Uterus (tissue), 4 donors: ENCODE measurements at places on chromosomes 12 and 14.

GRCh38 chr14:99815696-99816095 is 22.5 kb downstream of the EML1 start:
- H3K4me3 ChIP-seq, result no peak overlapping the region
- no peaks in the 10 kb centered on the region for H3K36me3 ChIP-seq
- DNase-seq, result no peak
- H3K27me3 ChIP-seq, result no peaks in the 10 kb centered on the region
- H3K4me1 ChIP-seq, result no peaks in the 10 kb centered on the region
- no peak overlapping the region for H3K27ac ChIP-seq

GRCh38 chr14:73365727-73366126 is 92.6 kb downstream of the NUMB start:
- H3K36me3 ChIP-seq, result no peaks in the 10 kb centered on the region
- no peak overlapping the region for H3K4me3 ChIP-seq
- H3K27me3 ChIP-seq, result no peaks in the 10 kb centered on the region
- no peak for DNase-seq
- H3K27ac ChIP-seq, result no peak overlapping the region

- no peaks in the 10 kb centered on the region for H3K4me1 ChIP-seq
- no peaks in the 10 kb centered on the region for H3K27me3 ChIP-seq
- no peak overlapping the region for H3K4me3 ChIP-seq
- DNase-seq, result no peak
Measured at GRCh38 chr12:108565146-108565545, 2.8 kb downstream of the ISCU start.

DNA sequence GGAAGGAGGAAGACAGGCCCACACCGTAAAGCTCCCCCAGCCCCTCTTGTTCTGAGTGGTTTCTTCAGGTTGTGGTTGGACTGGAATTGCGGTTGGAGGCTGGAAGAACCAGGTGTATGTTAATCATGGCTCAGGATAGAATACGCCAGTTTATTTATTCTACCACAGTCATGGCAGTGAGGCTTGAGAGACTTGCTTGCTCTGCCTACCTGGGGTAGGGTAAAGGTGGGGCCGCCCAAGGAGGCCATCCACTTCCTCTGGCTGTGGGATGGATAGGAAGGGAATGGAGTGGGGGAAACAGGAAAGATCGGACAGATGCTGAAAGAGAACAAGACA is 8.1 kb downstream of the SHMT2 start:
- no peak for DNase-seq
- no peak overlapping the region for H3K4me3 ChIP-seq
- H3K4me1 ChIP-seq, result no peaks in the 10 kb centered on the region
- no peak overlapping the region for H3K27ac ChIP-seq
- H3K36me3 ChIP-seq, result no peaks in the 10 kb centered on the region

GRCh38 chr14:92599811-92600210 is 86.2 kb downstream of the RIN3 start:
- no peak overlapping the region for H3K4me3 ChIP-seq
- H3K36me3 ChIP-seq, result no peaks in the 10 kb centered on the region
- H3K27me3 ChIP-seq, result no peaks in the 10 kb centered on the region
- H3K4me1 ChIP-seq, result no peaks in the 10 kb centered on the region
- DNase-seq, result no peak
- H3K27ac ChIP-seq, result no peak overlapping the region

DNA sequence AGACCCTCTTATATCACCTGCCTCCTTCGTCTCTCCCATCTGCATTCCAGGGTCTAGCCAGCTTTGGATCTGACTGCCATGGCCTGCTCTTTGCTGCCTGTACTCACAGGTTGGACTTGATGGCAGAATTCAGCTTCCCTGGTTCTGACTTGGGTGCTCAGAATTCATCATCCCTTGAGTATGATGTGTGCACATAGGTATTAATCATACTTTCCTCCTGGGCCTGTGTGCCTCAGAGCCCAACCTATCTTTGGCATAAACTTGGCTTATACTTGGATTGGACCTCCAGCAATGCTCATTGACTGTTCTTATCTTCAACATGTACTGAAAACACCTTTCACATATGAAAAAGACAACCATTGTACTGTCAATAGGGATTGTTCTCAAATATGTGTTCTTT is 70.7 kb upstream of the LMNTD1 start:
- DNase-seq, result no peak
- no peak overlapping the region for H3K4me3 ChIP-seq
- no peaks in the 10 kb centered on the region for H3K27me3 ChIP-seq
- H3K36me3 ChIP-seq, result no peaks in the 10 kb centered on the region

GRCh38 chr12:2239381-2239871 is 186.6 kb downstream of the CACNA1C start:
- DNase-seq, result no peak
- no peaks in the 10 kb centered on the region for H3K36me3 ChIP-seq
- peaks cover 2% of the 10 kb centered on the region for H3K4me1 ChIP-seq
- H3K27ac ChIP-seq, result peak overlapping the region; percentile 61

DNA sequence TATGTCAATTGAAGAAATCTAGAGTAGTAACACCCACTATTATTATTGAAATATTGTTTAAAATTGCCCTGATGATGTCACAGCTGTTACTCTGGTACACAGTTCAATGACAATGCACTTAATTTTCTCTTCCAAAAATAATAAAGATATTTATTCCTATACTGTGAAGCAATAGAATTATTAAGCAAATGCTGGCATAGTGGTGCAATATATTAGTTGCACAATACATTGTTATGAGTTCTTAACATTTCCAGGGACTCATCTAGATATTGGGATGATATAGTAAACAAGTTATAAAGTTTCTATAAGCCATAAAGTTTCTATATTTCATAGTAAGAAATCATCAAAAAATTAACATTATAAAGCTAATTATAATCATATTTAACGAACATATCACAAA is 897.8 kb downstream of the LRFN5 start:
- H3K4me1 ChIP-seq, result no peaks in the 10 kb centered on the region
- no peak overlapping the region for H3K27ac ChIP-seq
- H3K4me3 ChIP-seq, result no peak overlapping the region
- no peaks in the 10 kb centered on the region for H3K36me3 ChIP-seq

GRCh38 chr12:109596418-109597244 is 23.0 kb downstream of the MVK start:
- no peaks in the 10 kb centered on the region for H3K36me3 ChIP-seq
- DNase-seq, result no peak
- H3K4me3 ChIP-seq, result no peak overlapping the region
- H3K27ac ChIP-seq, result no peak overlapping the region
- no peaks in the 10 kb centered on the region for H3K4me1 ChIP-seq

DNA sequence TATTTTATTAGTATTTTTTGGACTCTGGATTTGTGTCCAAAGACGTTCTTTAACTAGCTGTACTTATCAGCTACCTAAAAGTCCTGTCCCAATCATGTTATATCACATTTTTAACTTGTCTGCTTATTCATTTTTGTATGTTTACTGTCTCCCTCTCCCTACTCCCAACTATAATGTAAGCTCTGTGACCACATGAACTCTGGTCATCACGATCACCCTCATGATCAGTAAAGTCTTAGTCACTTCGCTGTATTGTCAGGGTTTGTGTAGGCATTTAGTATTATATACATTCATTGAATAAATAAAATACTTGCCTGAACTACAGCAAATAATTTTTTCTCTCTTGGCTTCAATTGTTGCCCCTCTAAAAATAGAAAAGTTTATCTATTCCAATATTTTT is 211.0 kb downstream of the PIK3C2G start:
- no peak overlapping the region for H3K4me3 ChIP-seq
- no peak for DNase-seq
- H3K36me3 ChIP-seq, result no peaks in the 10 kb centered on the region
- H3K27ac ChIP-seq, result no peak overlapping the region
- no peaks in the 10 kb centered on the region for H3K27me3 ChIP-seq

DNA sequence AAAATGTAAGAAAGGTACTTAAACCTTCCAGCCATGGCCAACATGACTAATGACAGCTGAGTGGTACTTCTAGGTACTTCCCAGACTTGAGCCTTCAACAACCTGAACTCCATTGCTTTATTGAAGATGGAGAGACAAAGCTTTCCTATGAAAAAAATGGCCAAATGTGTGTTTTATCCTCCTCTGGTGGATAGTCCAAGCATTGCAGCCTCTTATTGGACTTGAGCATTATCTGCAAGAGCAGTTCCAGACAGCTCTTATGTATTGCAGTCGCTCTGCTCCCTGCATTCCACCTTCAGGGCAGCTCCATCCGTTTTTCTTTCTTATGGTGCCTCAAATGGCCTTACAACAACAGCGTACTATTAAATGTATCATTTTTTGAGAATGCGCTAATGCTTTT is 588.2 kb downstream of the NRXN3 start:
- no peak overlapping the region for H3K4me3 ChIP-seq
- H3K27ac ChIP-seq, result no peak overlapping the region
- no peaks in the 10 kb centered on the region for H3K36me3 ChIP-seq
- H3K27me3 ChIP-seq, result no peaks in the 10 kb centered on the region

DNA sequence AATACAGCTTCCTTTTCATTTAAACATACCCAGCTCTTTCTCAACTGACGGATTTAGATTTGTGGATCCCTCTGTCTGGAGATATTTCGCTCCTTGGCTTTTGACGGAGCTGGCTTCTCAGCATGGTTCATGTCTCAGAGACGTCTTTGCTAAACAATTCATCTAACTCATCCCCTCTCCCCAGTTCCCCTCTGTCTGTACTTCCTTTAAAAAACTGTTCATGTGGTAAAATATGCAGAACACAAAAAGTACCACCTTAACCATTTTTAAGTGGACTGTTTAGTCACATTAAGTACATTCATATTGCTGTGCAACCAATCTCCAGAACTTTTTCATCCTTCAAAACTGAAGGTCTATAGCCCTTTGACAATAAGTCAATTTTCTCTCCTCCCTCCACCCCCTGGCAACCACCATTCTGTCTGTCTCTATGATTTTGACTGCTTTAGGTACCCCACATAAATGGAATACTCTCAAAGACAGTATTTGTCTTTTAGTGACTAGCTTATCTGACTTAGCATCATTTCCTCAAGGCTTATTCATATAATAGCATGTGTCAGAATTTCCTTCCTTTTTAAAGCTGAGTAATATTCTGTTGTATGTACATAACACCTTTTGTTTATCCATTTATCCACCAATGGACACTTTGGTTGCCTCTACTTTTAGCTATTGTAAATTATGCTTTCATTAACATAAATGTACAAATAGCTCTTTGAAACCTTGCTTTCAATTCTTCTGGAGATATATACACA is 399.8 kb upstream of the SOX5 start:
- no peak overlapping the region for H3K4me3 ChIP-seq
- H3K27me3 ChIP-seq, result no peaks in the 10 kb centered on the region
- no peaks in the 10 kb centered on the region for H3K4me1 ChIP-seq

DNA sequence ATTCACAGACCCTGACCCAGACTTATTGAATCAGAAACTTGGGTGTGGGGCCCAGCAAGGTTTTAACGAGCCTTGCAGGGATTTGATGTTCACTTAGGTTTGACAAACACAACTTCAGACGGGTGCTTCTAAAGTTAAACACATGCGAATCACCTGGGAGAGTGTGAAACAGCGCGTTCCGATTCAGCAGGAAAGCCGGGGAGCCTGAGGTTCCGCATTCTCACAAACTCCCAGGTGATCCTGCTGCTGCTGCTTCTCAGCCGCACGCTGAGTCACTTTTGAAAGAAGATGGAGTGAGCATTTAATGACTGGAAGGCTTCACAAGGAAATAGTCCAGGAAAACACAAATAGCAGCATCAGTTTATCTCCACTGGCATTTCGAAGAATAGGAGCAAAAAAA is 44.2 kb upstream of the DDX11 start:
- no peaks in the 10 kb centered on the region for H3K36me3 ChIP-seq
- no peak for DNase-seq
- H3K27ac ChIP-seq, result no peak overlapping the region
- no peak overlapping the region for H3K4me3 ChIP-seq
- no peaks in the 10 kb centered on the region for H3K4me1 ChIP-seq

- DNase-seq, result no peak
- no peaks in the 10 kb centered on the region for H3K27me3 ChIP-seq
- H3K27ac ChIP-seq, result no peak overlapping the region
Measured at GRCh38 chr14:91877376-91877915, 10.1 kb upstream of the TC2N start.

DNA sequence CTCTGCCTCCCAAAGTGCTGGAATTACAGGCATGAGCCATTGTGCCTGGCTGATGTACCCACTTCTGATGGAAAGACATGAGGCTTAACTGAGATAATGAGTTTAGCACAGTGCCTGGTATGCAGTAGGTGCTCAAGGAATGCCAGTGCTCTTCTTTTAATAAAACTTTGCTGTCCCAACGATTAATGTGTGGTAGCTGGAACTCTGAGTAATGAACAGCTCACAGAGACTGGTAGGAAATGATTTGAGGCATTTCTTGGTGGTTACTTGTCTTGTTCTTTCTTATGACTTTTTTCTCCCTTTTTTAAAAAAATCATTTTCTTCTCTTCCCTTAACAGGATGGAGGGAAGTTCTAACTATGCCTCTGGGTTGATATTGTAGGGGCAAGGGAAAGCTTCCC is 235.7 kb upstream of the PWP1 start:
- H3K4me1 ChIP-seq, result no peaks in the 10 kb centered on the region
- H3K4me3 ChIP-seq, result no peak overlapping the region
- H3K36me3 ChIP-seq, result no peaks in the 10 kb centered on the region
- no peaks in the 10 kb centered on the region for H3K27me3 ChIP-seq
- no peak for DNase-seq

- H3K36me3 ChIP-seq, result no peaks in the 10 kb centered on the region
- no peak overlapping the region for H3K27ac ChIP-seq
- DNase-seq, result no peak
- no peaks in the 10 kb centered on the region for H3K4me1 ChIP-seq
Measured at GRCh38 chr14:92792885-92793284, 1.2 kb upstream of the GOLGA5 start.

DNA sequence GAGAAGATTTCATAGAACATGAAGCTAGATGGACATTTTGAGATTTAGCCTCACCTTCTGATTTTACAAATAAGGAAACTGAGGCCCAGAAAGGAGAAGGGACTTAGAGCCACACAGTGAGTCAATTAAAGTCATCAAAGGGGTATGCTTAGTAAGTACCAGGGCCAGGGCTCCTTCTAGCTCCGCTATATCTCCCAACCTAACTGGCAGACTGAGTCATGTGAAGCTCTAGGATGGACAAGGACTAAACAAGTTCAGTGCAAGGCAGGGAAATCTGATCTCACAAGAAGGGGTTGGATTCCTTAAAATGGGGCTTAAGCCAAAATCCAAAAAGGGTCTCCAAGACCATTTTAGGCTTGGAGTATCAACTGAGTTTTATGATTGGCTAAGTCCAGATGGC is 215.8 kb downstream of the PHLDA1 start:
- H3K27me3 ChIP-seq, result no peaks in the 10 kb centered on the region
- no peaks in the 10 kb centered on the region for H3K36me3 ChIP-seq
- peak overlapping the region; percentile 57 for H3K27ac ChIP-seq
- DNase-seq, result no peak
- no peaks in the 10 kb centered on the region for H3K4me1 ChIP-seq

GRCh38 chr14:102941419-102942011 is 19.1 kb downstream of the AMN start:
- no peak overlapping the region for H3K27ac ChIP-seq
- H3K36me3 ChIP-seq, result no peaks in the 10 kb centered on the region
- DNase-seq, result no peak
- no peaks in the 10 kb centered on the region for H3K4me1 ChIP-seq
- H3K27me3 ChIP-seq, result no peaks in the 10 kb centered on the region
- H3K4me3 ChIP-seq, result no peak overlapping the region
